ENCODE measurements at places on chromosomes 5 and 9.
A peak's percentile ranks its signal among the peaks of the same experiment; 100 is the strongest.

DNA sequence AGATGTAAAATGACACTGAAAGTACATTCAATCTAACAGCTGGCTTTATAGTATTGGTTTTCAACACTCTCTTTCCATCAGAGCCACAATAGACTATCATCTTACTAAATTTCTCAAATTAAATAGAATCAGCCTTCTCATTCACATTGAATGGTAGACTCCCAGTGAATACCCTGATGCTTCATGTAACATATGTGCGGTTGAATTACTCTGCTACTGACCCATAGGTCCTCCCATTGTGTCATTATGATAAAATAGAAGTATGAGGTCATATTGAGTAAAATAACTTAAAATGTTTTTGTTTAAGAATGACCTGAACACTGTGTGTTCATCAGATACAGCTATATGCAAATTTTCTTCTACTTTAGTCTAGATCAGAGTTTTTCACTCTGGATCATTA is 75.9 kb upstream of the ADAMTSL1 start:
- no peak for DNase-seq

DNA sequence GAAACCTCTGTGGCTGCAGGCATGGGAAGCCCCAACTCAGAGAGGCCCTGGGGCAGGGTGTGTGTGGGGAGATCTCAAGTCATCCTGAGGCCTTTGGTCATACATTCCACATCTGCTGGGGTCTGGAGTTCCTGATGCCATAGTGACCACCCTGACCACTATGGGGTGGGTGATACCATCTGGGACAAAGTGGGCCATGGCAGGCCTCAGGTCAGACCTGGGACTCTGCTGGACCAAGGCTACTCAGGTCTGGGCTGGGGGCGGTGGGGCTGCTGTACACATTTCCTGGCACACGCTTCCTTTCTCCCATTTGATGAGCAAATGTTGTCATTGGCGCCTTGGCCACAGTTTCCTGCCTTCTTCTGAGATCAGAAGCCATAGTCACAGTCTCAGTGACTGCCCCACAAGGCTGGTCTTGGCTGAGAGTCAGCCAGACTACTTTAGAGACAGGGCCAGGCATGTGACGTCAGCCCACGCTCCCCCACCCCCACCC is 15.1 kb upstream of the ACSL6 start:
- DNase-seq = no peak

- no peak for DNase-seq
Observed at GRCh38 chr5:143896966-143897365, 85.0 kb downstream of the HMHB1 start.

GRCh38 chr9:121357011-121357410 is 13.0 kb downstream of the STOM start:
- DNase-seq = no peak

- no peak for DNase-seq
Observed at GRCh38 chr9:89838621-89839020, 233.8 kb downstream of the GADD45G start.

- DNase-seq = no peak
Observed at GRCh38 chr9:131234799-131235479, 41.4 kb downstream of the FAM78A start.

DNA sequence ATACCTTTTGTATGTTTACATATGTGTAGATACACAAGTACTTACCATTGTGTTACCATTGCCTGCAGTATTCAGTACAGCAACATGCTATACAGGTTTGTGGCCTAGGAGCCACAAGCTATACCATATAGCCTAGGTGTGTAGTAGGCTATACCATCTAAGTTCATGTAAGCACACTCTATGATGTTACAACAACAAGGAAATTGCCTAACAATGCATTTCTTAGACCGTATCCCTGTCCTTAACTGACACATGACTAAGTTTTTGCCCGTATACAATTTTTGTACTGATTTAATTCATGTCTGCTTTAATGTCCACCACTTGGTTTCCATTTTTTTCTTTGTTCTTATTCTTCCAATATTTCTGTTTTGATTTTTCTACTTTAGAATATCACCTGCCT is 18.5 kb downstream of the TNPO1 start:
- no peak for DNase-seq

GRCh38 chr5:54113060-54113459 is 197.3 kb downstream of the ARL15 start:
- DNase-seq = no peak

DNA sequence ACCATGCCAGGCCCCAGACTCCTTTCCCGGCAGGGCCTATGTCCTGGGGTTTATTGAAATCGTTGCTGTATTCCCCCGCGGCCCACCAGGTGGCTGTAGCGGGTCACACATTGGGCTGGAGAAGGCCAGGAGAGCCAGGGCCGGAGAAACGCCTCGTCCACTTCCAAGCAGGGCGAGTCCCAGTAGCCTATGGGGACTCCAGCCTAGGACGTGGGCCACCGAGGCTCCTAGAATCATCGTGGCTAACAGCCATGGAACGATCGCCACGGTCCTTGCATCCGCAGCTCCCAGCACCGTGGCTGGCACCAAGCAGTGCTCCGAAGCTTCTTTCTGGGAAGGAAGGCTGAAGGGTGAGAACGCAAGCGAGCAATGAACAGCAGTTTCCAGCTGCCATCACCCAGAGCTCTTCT is 87.7 kb downstream of the ENTREP1 start:
- DNase-seq = peak; percentile 34

GRCh38 chr9:119216651-119217331 is 152.4 kb downstream of the BRINP1 start:
- no peak for DNase-seq

DNA sequence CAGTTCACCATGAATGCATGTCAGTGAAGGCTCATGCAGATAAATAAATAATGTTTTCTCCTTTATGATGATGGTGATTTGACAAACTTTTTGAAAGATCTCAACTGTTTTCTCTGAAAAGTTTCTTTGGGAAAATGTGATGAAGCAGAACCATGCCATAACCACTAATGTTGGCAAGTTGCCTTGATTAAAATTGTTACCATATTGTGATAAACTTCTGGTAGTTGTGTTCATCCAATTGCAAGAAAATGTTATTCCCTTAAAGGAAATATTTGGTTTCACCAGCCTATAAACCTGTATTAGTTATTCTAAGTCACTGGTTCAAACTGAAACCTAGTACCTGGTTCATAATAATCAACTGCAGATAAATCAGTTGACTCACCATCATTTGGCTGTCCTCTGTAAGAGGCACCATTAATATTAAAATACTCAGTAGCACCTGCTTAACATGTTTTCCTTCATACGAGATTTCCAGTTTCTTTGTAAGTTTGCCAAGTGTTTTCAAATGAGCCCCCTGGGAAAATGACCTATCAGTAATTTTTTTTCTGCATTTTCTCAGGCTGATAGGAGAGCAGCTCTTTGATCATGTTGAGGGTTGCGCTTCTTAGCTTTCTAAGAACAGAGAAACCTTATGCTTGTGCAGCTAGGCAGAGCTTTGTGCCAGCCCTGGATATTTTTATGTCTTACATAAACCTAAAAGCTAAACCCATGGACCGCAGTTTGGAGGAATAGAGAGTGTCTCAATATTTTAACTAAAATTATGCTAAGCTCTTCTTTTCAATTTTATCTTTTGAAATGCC is 88.0 kb downstream of the LURAP1L start:
- DNase-seq = no peak

DNA sequence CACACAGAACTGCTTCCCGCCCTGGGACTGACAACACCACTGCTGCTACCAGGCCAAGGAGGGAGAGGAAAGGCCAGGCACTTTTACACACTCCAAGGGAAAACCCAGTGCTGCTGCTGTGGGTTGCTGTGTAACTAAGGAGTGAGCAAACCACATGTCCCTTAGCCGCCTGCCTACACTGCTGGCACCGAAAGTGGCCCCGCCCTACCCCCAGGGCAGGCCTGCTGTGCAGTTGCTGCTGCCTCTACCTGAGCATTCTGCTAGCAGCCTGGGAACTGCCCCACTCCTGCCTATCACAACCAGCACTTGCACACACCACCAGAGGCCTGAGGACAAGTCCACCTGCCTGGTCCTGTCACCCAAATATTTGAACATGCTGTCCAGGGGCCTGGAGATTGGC is 740.9 kb downstream of the DTWD2 start:
- no peak for DNase-seq

DNA sequence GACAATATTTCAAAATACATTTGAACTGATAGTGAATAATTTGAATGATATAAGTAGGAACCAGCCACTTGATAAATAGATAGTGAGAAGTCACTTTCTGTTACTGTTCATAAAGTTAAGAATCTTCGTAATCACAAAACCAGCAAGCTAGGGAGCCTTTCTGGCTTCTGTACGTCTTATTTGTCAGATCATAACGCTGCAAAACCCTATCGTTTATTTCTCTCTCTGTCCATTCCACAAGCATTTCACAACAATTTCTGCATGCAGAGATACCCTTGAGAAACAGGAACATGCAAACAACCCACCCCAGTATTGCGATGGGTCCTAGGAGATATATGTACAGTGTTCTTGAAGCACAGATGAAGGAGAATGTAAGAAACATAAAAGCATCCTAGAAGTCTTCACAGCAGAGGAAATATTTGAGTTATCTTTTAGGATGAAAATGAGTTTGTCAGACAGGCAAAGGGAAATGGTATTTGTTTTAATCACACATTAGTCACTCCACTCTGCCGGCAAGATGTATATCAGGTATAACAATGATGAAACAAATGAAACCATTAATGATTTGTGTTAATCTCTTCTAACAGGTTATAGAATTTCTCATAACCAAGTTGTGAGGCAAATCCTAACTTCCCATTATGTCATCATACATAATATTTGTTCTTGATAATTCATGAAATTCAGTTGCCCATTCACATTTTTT is 668.7 kb upstream of the FTMT start:
- no peak for DNase-seq

DNA sequence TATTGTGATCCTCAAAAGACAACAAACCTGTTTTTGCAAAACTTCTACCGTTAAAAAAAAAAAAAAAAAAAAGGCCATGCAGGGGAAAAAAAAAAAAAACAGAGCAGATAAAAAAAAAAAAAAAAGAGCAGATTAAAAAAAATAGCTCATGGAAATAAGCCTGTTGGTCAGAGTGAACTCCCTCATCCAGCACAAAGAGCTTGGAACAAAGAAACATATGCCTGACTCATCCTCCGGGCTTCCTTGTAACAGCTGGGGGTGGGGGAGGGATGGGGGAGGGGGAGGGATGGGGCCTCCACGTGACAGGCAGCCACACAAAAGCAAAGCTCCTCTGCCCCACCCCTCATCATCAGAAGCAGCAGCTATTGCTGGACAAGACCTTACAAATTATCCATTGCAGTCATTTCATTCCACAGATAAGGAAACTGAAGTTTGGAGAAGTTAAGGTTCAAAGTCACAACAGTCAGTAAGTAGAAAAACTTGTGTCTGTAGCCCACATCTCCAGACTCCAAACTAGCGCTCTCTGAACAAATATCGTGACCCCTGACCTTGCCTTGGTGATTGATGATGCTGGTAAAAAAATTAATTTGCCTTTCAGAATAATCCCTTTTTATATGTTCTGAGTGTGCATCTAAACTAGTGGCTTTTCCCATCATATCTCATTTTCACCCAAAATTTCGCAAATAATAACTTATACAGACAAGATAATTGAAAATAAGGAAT is 38.9 kb downstream of the SLC35D2 start:
- peak; percentile 48 for DNase-seq

DNA sequence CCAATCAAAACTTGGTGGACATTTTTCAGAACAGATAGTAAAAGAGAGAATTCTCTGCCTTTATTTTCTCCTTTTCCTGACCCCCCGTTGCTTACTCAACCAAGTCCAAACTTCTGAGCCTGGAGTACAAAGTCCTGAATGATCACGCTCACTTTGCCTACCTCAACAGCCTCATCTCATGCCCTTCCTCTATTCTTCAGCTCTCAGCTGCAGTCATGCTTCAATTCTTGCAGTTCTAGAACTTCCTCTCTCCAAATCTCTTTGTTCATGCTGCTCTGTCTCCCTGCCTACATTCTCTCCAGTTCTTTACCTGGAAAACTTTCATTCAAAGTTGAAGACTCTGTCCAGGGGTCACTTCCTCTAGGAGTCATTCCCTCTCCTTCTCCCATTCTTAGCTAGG is 398.5 kb upstream of the SLC24A2 start:
- DNase-seq = no peak

All from amniotic stem cell (primary cell).